NCI-H1417 treated with DMSO at 0.1 percent for 48 hours (cell line): ENCODE measurements at places on chromosomes 1 and 21.

DNA sequence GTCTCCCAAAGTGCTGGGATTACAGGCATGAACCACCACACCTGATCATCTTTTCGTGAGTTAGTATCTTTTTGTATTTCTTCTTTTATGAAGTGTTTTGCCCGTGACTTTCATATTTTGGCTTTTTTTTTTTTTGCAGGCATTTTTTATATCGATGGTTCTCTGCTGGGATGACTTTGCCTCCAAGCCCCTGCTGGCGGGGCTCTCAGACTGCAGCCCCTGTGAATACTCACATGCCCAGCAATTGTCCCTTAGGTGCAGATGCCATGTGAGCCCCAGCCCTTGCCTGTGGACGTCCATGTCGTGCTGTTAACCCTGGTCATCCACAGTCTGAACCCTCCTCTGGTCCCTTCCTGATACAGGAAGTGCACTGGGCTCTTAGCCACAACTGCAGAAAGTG lies 21.7 kb downstream of the CRYAA start:
- no peak for DNase-seq

DNA sequence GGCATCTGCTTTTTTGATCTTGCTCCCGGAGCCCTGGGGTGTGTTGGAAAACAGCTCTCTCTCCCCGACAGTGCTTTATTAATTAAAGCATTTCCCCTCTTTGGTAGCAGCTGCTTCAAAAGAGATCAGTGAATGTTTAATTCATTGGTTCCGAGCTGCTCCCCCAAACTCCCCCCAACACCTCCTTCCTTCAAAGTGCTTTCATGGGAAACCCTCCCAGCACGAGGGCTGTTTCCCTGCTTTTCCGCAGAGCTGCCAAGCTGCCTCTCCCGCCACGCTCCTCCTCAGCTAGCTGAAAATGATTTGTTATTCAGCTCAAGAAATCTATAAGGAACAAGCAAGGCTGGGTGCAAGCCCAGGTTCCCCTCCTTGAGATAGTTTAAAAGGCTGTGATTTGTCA lies 40.0 kb upstream of the DISP3 start:
- DNase-seq, result no peak

DNA sequence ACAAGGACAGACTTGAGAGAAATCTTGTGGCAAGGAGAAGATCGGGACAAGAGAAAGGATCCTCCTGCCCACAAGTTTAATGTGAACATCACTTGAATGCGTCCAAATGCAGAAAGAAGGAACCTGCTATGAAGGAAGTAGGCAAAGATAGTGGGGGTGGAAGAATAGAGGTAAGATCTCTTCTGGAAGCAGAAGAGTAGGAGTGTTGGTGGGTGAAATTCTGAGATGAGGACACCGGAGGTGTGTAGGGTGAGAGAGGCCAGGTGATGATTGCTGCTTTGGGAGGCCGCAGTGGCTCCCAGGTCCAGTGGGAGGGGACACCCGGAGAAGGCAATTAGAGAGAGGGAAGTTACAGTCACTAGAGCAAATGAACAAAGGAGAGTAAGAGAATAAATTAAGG lies 6.8 kb downstream of the RYR2 start:
- no peak for DNase-seq

- no peak for DNase-seq
Measured at GRCh38 chr1:19240673-19241538, 10.4 kb downstream of the EMC1 start.

DNA sequence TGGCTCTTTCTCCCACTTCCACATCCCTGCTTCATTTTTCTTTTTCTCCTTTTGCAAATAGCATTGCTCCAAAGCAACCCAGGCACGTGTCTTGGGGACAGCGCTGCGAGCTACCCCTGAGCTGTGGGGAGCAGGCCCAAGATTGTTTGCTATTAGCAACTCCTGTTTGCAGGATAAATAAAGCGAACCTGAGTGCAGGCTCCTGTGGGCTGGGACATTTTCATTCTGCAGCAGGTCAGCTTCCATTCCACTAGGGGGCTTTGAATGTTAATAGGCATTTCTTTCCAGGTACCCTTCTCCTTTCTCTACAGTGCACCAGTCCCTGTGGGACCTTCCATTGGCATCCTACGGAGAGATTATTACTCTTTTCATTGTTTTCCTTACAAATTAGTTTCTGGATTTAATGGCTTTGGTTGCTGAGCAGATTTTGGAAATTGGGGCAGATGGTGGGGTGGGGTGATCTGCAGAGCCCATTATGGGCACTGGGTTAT lies 54.0 kb downstream of the OLFML3 start:
- no peak for DNase-seq

DNA sequence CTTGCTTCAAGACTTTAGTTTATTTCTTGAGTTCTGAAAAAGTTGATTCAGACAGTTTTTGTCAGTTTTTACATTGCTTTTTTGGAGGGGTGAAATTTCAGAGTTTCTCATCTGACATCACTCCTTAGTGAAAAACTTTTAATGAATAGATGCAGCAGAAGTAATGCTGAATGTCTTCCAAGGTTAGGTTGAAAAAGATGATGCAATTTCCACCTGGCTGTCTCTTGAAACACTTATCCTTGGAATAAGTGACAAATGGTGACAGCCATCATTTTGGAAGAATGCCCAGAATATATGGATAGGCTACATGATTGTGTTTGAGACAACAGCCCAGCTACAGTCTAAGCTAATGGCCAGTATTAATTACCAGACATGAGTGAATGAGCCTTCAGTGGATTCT lies 140.8 kb downstream of the ZNF644 start:
- DNase-seq, result no peak

GRCh38 chr1:201059871-201060555 lies 36.5 kb upstream of the KIF21B start:
- no peak for DNase-seq

DNA sequence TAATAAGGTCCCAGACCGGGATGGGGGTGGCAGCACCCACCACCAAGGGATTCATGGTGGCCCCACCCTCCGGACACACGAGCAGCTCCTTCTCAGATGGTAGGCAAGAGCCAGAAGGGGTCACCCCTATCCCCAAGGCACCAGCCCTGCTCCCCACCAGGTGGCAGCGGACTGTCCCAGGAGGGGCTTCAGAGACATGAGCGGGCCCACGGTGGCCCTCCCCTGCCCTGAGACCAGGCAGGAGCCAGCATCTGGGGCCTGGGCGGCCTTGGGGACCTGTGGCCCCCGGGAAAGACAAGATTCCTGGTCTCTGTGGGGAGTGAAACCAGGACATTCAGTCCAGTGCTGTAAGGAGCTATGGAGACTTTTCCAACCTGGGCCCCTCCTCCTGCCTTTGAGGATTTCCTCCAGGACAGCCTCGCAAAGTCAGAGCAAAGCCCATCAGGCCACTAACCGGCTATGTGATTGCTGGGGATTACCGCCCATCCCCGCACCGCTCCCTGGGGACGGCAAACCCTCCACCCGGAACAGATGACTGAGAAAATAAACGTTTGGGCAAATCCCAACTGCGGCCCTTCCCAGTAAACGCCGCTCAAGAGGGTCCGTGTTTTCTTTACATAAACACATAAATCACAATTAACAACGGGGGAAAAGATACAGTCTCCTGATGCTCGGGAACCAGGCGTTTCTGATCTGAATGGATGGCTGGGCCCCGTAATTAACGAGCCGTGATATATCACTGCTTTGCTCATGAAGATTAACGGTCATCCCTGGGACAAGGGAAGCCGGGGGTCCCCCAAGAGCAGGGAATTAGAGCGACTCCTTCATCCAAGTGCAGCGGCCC lies 50.9 kb upstream of the ARHGEF16 start:
- DNase-seq, result no peak
